Prostate gland (tissue), 2 donors: ENCODE measurements at places on chromosomes 7 and 10. TPM values are rescaled to one million over a fixed set of nuclear protein-coding genes. Genes with fewer than 3 reads are reported as not detected.

GRCh38 chr10:70617798-70618568 is 15.4 kb upstream of the PRF1 start:
- no peaks in the 10 kb centered on the region for H3K27me3 ChIP-seq
- no peaks in the 10 kb centered on the region for H3K36me3 ChIP-seq
- no peak for DNase-seq
- H3K27ac ChIP-seq, result no peak overlapping the region
- no peaks in the 10 kb centered on the region for H3K4me1 ChIP-seq
- no peak overlapping the region for H3K4me3 ChIP-seq

ANKRD61 gene
- 0.74 TPM for total RNA-seq

- no peaks in the 10 kb centered on the region for H3K27me3 ChIP-seq
- DNase-seq, result no peak
- no peak overlapping the region for H3K4me3 ChIP-seq
- no peak overlapping the region for H3K27ac ChIP-seq
- peaks cover 5% of the 10 kb centered on the region for H3K4me1 ChIP-seq
Observed at GRCh38 chr10:109964318-109964717, 41.0 kb upstream of the XPNPEP1 start.

CAMK1D gene
- total RNA-seq, result 4.8 TPM

NUTM2E gene
- not detected for total RNA-seq

GRCh38 chr7:79620291-79620690 is 166.8 kb upstream of the MAGI2 start:
- H3K27ac ChIP-seq, result no peak overlapping the region
- H3K4me3 ChIP-seq, result no peak overlapping the region
- no peaks in the 10 kb centered on the region for H3K27me3 ChIP-seq
- no peaks in the 10 kb centered on the region for H3K4me1 ChIP-seq

- no peak overlapping the region for H3K4me3 ChIP-seq
- no peak overlapping the region for H3K27ac ChIP-seq
- no peaks in the 10 kb centered on the region for H3K36me3 ChIP-seq
- DNase-seq, result no peak
- no peaks in the 10 kb centered on the region for H3K27me3 ChIP-seq
Observed at GRCh38 chr7:91344911-91345310, 80.7 kb downstream of the FZD1 start.

GRCh38 chr7:132203021-132203420 is 373.2 kb downstream of the PLXNA4 start:
- no peak for DNase-seq
- no peak overlapping the region for H3K4me3 ChIP-seq
- H3K36me3 ChIP-seq, result no peaks in the 10 kb centered on the region
- H3K27me3 ChIP-seq, result no peaks in the 10 kb centered on the region
- H3K4me1 ChIP-seq, result no peaks in the 10 kb centered on the region

DNA sequence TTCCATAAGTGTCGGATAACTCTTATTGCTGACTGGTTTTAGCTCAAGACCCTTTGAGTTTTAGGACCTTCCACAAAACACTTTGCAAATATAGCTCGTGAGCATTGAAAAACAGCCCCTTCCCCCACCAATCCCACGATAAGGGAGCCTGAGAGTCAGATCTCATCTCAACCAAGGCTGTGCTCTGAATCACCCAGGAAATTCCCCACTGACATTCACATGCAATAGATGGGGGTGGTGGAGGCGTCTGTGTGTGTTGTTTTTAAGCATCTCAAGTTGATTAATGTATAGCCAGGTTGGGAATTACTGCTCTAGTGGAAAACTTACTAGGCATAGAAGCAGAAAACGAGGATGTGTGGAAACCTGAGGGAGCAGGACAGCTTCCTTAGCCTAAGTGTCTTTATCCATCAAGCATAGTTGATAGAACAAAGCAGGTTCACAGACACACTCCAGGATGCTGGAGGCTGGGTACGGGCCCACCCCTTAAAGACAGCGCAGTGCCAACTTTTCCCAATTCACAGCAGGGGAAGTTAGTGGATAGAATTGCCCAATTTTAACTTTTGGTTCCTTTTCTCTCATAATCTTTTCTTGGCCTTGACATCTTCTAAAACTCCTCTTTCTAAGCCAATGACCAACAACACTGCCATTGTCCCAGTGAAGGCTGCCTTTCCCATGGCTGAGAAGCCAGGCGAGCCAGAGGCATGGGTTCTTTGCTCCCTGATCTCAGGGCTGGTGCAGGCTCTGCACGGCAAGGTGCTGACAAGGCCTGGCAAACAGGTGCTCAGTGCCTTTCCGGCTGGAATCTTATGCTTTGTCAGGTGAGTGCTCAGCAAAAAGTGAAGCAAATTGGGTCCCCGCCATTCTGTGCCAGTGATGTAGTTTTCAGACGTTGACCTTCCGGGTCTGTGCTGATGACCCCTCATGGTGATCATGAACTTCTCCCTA is 98.5 kb upstream of the INSIG1 start:
- DNase-seq, result no peak
- H3K4me1 ChIP-seq, result no peaks in the 10 kb centered on the region
- no peak overlapping the region for H3K4me3 ChIP-seq
- H3K27me3 ChIP-seq, result no peaks in the 10 kb centered on the region
- no peaks in the 10 kb centered on the region for H3K36me3 ChIP-seq

GRCh38 chr10:27035163-27035562 is 65.1 kb downstream of the ANKRD26 start:
- no peak for DNase-seq
- H3K27ac ChIP-seq, result no peak overlapping the region

GRCh38 chr10:102904346-102904745 is 13.7 kb upstream of the CNNM2 start:
- no peaks in the 10 kb centered on the region for H3K27me3 ChIP-seq
- DNase-seq, result no peak
- no peak overlapping the region for H3K4me3 ChIP-seq
- no peak overlapping the region for H3K27ac ChIP-seq
- no peaks in the 10 kb centered on the region for H3K4me1 ChIP-seq
- no peaks in the 10 kb centered on the region for H3K36me3 ChIP-seq

- no peak overlapping the region for H3K4me3 ChIP-seq
- H3K4me1 ChIP-seq, result no peaks in the 10 kb centered on the region
- no peaks in the 10 kb centered on the region for H3K36me3 ChIP-seq
- no peak overlapping the region for H3K27ac ChIP-seq
Observed at GRCh38 chr7:4880218-4880617, 3.3 kb downstream of the RADIL start.

DNA sequence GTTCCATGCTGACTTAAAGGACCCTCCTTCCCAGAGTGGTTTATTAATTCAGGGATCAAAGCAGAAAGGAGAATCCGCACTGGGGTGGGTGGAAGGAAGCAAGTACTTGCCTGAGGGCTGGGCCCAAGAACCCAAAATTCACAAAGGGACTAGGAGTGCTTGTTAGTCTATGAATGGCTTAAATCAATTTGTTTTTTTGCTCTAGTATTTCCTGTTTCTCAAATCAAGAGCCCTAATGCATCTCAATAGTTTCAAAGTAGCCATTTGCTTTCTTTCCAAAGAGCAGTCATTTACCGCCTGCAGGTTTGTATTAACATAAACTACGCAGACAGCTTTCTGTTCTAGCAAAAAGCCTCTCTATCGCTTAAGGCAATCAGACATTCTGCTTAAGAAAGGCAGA is 44.2 kb upstream of the SLC35G1 start:
- no peaks in the 10 kb centered on the region for H3K4me1 ChIP-seq
- no peak overlapping the region for H3K4me3 ChIP-seq
- H3K27me3 ChIP-seq, result no peaks in the 10 kb centered on the region
- no peak for DNase-seq

C10orf105 gene
- total RNA-seq, result not detected

BBIP1 gene
- 18.8 TPM for total RNA-seq

NPSR1 gene
- not detected for total RNA-seq

DNA sequence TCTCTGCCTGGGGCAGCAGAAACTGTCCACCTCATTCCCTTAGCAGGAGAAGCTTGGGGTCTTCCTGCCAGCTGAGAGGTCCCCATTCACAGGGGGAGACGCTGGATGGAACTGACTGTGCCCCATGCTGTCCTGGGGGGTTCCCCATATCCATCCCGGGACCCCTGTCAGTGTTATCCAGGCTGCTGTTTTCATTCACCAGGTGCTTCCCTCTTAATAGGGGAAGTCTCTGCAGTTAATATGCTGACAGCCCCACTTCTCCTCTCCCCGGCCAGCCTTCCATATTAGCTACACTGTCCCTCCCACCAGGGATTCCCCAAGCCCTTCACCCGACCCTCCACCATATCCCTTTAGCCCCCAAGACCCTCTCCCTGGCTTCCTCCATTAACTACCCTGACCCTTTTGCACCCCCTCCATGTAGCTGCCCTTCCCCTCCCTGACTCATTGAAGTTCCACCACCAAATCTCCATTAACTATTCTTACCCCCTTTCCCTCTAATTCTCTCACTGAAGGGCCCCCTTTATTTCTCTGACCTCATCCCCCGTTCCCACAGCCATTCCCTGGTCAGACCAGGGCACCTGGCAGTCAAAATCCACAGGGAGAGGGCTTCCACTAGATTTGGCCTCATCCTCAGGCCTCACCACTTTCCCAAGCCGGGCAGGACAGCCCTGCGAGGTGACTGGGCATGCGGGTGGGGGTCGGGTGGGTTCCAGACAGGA is 92.0 kb upstream of the PAX2 start:
- H3K27me3 ChIP-seq, result peaks cover 32% of the 10 kb centered on the region
- no peak for DNase-seq
- peaks cover 8% of the 10 kb centered on the region for H3K4me1 ChIP-seq
- no peaks in the 10 kb centered on the region for H3K36me3 ChIP-seq
- no peak overlapping the region for H3K27ac ChIP-seq

DNA sequence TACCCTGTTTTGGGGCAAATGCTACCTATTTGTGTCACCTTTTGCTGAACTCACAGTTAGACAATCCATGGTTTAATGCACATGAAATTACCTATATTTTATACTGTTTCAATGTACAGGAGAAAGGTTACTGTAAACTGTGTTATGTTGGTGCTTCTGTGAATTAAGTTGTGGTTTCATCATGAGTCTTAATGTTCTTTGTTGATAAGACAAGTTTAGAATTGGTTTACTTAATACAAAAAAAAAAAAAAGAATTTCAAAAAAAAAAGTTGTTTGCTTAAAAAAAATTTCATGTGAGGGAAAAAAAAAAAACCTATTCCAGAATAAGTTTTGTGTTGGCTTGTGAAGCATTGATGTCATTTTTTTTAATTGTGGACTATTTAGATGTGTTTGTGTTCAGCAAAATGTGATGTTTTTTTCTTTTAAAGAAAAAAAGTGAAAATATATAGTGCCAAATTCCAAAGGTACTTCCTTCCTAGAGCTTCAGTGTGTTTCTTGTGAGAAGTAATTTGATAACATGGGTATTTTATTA is 280.3 kb downstream of the USP6NL start:
- DNase-seq, result no peak
- no peaks in the 10 kb centered on the region for H3K4me1 ChIP-seq
- H3K4me3 ChIP-seq, result no peak overlapping the region
- H3K27ac ChIP-seq, result no peak overlapping the region
- H3K36me3 ChIP-seq, result no peaks in the 10 kb centered on the region

PTPRZ1 gene
- total RNA-seq, result 1.4 TPM

DNA sequence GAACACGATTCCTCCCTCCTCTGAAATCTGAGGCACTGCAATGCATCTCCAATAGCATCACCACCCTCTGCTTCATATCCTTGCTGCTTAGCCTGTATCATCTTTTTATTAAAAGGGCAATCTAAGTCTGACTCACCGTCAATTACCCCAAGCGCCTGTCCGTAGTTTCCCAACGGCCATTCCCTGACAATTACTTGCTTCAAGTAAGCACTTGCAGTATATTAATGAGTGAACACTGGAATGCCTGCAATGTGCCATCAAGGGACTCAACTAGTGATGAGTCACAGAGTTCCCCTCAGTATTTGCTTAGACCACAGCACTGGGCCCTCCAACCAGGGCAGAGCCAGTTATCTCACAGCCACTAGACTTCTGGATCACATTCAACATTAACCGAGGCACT is 19.5 kb upstream of the PPP1R3C start:
- no peak overlapping the region for H3K4me3 ChIP-seq
- H3K4me1 ChIP-seq, result no peaks in the 10 kb centered on the region
- H3K27me3 ChIP-seq, result no peaks in the 10 kb centered on the region
- DNase-seq, result no peak

GRCh38 chr10:75841266-75841665 is 409.8 kb downstream of the LRMDA start:
- H3K4me1 ChIP-seq, result no peaks in the 10 kb centered on the region
- no peak overlapping the region for H3K4me3 ChIP-seq
- H3K27me3 ChIP-seq, result no peaks in the 10 kb centered on the region
- no peaks in the 10 kb centered on the region for H3K36me3 ChIP-seq
- DNase-seq, result no peak

GRCh38 chr7:27138985-27139333 is 4.5 kb downstream of the HOXA5 start:
- H3K4me3 ChIP-seq, result no peak overlapping the region
- H3K27me3 ChIP-seq, result no peaks in the 10 kb centered on the region
- no peaks in the 10 kb centered on the region for H3K36me3 ChIP-seq
- peak overlapping the region; percentile 37 for H3K27ac ChIP-seq
- H3K4me1 ChIP-seq, result no peaks in the 10 kb centered on the region
- DNase-seq, result no peak

- no peaks in the 10 kb centered on the region for H3K27me3 ChIP-seq
- DNase-seq, result no peak
- no peaks in the 10 kb centered on the region for H3K4me1 ChIP-seq
- no peak overlapping the region for H3K27ac ChIP-seq
- H3K36me3 ChIP-seq, result no peaks in the 10 kb centered on the region
Observed at GRCh38 chr7:9719303-9719702, 1254.4 kb upstream of the PHF14 start.

DNA sequence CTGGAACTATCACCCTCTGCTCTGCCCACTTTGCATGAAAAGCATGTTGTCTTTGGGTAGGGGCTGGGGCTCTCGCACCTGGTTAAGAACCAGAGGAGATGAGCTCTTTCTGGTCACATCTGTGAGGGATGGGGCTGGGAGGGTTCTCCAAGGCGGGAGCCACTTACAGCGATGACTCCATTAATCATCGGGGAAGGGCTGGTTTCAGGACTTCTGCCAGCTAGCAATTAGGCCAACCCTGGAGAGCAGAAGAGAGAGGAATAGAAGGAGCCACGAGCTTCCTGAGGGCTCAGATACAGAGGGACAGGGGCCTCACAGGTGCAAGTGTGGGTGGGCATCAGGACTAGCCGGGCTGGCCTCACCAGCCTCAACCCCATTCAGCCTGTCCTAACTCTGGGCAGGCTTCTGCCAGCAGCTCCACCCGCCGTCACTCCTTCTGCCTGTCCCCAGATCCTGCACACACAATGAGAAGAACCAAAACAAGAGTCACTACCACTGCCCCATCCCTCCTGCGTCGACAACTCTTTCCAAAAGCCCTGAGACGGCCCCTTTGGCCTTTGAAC is 8.4 kb downstream of the AQP1 start:
- H3K4me3 ChIP-seq, result no peak overlapping the region
- H3K27me3 ChIP-seq, result no peaks in the 10 kb centered on the region
- no peaks in the 10 kb centered on the region for H3K4me1 ChIP-seq

GRCh38 chr7:33728873-33729551 is 176.3 kb upstream of the BMPER start:
- no peaks in the 10 kb centered on the region for H3K36me3 ChIP-seq
- H3K4me3 ChIP-seq, result no peak overlapping the region
- H3K4me1 ChIP-seq, result no peaks in the 10 kb centered on the region
